ENCODE measurements at places on chromosomes 2 and 18. TPM values are rescaled to one million over a fixed set of nuclear protein-coding genes. Genes with fewer than 3 reads are reported as not detected.

Gene ELAC1
- total RNA-seq: 6.4 TPM

Gene MAPRE2
- total RNA-seq: 24.9 TPM

Gene INHBB
- 1.1 TPM for total RNA-seq

Gene DQX1
- 0.24 TPM for total RNA-seq

Gene PLCL1
- 11.1 TPM for total RNA-seq

Gene STEAP3
- total RNA-seq: 7.0 TPM

Gene ZNF385B
- 9.2 TPM for total RNA-seq
